ENCODE measurements at places on chromosomes 7 and 10.

- no peak for DNase-seq
Measured at GRCh38 chr7:155281398-155281969, 16.2 kb upstream of the INSIG1 start.

GRCh38 chr10:124066126-124066700 lies 27.2 kb downstream of the CHST15 start:
- DNase-seq: peak; percentile 71

- DNase-seq: no peak
Measured at GRCh38 chr10:128550045-128550444, 423.8 kb upstream of the MKI67 start.

GRCh38 chr7:81298951-81299666 lies 380.3 kb upstream of the SEMA3C start:
- DNase-seq: peak; percentile 31

GRCh38 chr10:112242769-112243168 lies 40.4 kb upstream of the TECTB start:
- no peak for DNase-seq

- DNase-seq: no peak
Measured at GRCh38 chr7:130875-131780, 61.2 kb upstream of the FAM20C start.

- DNase-seq: peak; percentile 60
Measured at GRCh38 chr10:96863922-96864543, 31.9 kb downstream of the LCOR start.

- DNase-seq: no peak
Measured at GRCh38 chr10:15859509-15859905, 800 bp downstream of the MINDY3 start.

DNA sequence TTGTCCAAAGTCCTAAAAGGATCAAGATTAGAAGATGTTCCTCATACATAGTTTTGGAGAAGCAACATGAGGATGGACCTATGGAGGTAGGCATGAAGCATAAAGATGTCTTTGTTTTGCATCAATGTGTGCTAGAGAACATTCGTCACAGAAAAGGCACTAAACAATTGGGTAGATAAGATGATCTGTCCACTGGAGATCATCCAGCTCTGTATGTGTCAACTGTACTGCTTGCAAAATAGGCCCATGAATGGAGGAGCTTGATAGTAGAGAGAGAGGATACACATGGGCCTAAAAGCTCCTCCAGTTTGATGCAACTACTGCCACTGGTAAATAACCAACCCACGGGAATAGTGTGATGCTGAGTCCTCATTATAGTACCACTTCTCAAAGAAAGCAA lies 286.4 kb upstream of the HGF start:
- DNase-seq: no peak

GRCh38 chr10:64103750-64104470 lies 582.7 kb downstream of the REEP3 start:
- no peak for DNase-seq

- DNase-seq: peak; percentile 93
Measured at GRCh38 chr7:43612599-43613589, 30.0 kb downstream of the STK17A start.

- DNase-seq: no peak
Measured at GRCh38 chr7:45221896-45222604, 64.5 kb downstream of the RAMP3 start.

DNA sequence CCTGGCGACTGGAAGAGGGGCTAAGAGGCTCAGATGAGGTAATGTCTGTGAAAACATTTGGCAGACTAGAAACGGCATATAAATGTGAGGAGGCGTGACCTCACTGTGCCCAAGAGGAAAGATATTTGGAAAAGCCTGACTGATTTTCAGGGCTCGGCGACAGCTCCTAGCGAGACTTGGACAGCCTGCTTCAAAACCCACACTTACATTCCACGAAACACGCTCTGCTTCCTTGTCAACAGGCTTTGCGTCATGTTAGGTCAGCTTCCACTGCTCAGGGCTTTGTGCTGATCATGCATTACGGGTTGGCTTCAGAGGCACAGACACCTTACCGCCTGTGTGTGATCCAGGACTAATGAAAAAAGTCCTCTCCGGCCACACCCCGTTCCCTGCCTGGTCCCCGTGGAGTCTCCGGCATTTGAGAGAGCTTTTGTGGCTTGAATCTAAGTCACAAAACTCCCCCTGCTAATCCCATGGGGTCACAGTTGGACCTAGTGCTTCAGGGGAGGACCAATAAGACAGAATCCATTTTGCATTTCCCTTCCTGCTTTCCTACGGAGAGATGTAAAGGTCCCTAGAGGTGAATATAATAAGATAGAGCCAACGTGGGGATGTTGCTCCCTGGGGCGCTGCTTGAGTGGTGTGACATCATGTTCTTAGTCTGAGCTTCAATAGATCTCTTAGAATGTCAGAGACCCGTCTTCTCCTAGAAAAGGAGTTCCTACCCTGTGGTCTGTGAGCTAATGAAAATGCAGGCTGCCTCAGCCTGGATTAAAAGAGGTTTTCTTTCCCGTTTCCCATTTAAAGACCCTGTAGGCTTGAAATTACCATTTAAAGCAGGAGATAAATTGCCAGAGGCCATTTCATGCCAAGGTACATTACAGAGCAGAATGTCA lies 25.5 kb downstream of the FGFBP3 start:
- peak; percentile 79 for DNase-seq

Data from muscle of leg (tissue), 16 donors.